ENCODE measurements at places on chromosomes 6 and 20. TPM values are rescaled to one million over a fixed set of nuclear protein-coding genes. Genes with fewer than 3 reads are reported as not detected.

GNMT gene
- total RNA-seq = not detected

HLA-DRB1 gene
- total RNA-seq = 8.9 TPM

EFCAB8 gene
- total RNA-seq = under 0.01 TPM

SIRPB1 gene
- total RNA-seq = 2.5 TPM

PLCB4 gene
- total RNA-seq = not detected

COL12A1 gene
- 24.4 TPM for total RNA-seq

TDRD6 gene
- total RNA-seq = 0.36 TPM

GJA10 gene
- not detected for total RNA-seq

SMAP1 gene
- 18.9 TPM for total RNA-seq

PPP1R16B gene
- 0.36 TPM for total RNA-seq

CD164 gene
- total RNA-seq = 196 TPM

SLC4A11 gene
- total RNA-seq = 2.7 TPM

MYT1 gene
- under 0.01 TPM for total RNA-seq

PNLDC1 gene
- total RNA-seq = not detected

EDN1 gene
- not detected for total RNA-seq

STX16 gene
- 42.0 TPM for total RNA-seq

HLA-DQA2 gene
- not detected for total RNA-seq

FAM209B gene
- total RNA-seq = 0.73 TPM

CTAGE9 gene
- total RNA-seq = not detected

WRNIP1 gene
- total RNA-seq = 63.7 TPM

SRSF12 gene
- total RNA-seq = 1.4 TPM

SLC13A3 gene
- 3.1 TPM for total RNA-seq

ANKRD6 gene
- 10.0 TPM for total RNA-seq
